ENCODE measurements at places on chromosomes 1 and 21.

GRCh38 chr1:171226747-171227370 is 21.4 kb upstream of the FMO1 start:
- DNase-seq, result peak; percentile 57

- DNase-seq, result no peak
These were observed 32.1 kb downstream of the SLC37A1 start for GRCh38 chr21:42545745-42546144.

DNA sequence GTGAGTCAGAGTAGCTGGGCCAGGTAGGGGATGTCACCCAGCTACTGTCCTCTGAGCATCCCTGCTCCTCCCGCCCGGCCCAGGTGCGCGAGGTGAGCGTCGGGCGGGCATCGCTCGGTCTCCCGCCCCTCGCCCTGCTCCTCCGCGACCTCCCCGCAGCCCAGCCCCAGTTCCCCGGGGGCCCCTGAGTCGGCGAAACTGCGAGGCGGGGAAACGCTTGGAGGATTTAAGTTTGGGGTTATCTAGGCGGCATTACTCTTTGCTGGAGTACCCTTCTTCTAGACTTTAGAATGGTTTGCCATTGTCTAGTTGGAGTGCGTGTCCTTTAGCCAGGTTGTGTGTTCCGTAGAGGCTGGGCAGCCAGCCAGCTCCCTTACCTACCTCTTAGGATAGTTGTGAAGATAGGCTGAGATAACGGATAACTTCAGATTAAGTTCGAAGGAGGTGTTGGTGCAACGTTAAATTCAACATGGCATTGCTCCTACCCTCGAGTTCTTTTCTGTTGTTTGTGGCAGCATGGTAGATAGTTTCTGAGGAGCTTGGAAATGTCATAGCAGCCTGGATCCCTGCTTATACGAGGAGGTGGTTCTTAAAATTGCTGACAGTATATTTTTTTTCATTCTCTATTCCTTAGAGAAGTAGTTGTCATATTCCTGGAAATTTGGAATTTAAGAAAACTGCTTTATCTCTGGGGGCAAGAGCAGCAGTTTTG is 697 bp downstream of the AGO3 start:
- no peak for DNase-seq

- no peak for DNase-seq
These were observed 41.9 kb upstream of the CNTN2 start for GRCh38 chr1:205001162-205001561.

GRCh38 chr1:47713333-47713953 is 275.6 kb downstream of the FOXD2 start:
- no peak for DNase-seq

DNA sequence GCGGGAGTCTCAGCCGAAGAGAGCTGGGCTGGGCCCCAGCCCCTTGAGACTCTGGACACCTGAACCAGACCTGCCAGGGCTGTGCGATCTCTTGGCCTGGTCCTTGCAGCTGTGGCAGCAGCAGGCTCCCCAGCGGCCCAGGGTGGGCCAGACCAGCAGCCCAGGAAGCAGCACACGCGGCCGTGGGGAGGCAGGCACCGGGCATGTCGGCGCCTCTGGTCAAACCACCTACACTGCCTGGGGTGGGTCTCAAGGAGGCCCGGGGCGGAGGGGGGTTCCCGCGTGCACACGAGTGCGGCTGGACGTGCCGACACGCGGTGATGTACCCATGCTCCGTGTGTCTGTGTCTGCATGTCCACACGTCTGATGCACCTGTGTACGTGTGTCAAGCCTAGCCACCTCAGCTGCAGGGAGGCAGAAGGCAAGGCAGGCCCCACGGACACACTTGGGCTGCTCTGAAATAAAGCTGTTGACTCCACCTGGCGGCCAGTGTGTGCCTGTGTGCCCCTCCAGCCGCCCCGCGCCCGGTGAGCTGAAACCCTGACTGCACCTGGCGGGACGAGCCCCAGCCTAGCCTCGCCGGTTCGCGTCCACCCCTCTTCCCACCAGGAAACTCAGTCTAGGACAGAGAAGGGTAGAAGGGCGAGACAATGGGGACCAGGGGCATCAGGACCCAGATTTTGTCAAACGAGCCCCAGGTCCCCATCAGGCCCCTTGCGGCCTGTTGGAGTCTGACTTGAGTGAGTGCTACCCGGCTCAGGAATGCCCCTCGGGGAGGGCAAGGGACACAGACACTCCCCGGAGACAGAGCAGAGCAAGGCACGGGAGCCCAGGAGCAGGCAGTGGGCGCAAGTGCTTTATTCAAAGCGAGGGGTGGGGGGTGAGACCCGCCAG is 11.6 kb downstream of the SCNN1D start:
- DNase-seq, result no peak

- peak; percentile 58 for DNase-seq
These were observed 103.4 kb upstream of the VAMP3 start for GRCh38 chr1:7667625-7668218.

All from AG09319 (cell line).